Frontal cortex (tissue), 4 donors: ENCODE measurements at places on chromosomes 12 and 14. TPM values are rescaled to one million over a fixed set of nuclear protein-coding genes. Genes with fewer than 3 reads are reported as not detected.

CCDC177 gene
- 4.5 TPM for total RNA-seq

CFAP54 gene
- total RNA-seq, result 5.3 TPM

ACACB gene
- 4.9 TPM for total RNA-seq

GARIN6 gene
- not detected for total RNA-seq

LRRC43 gene
- total RNA-seq, result 2.0 TPM

SLC11A2 gene
- total RNA-seq, result 86.4 TPM

STAC3 gene
- 1.6 TPM for total RNA-seq

GPX2 gene
- not detected for total RNA-seq

DMAC2L gene
- 7.7 TPM for total RNA-seq

MYL2 gene
- not detected for total RNA-seq

MAP3K12 gene
- 34.6 TPM for total RNA-seq

IFI27 gene
- 9.0 TPM for total RNA-seq

LRIG3 gene
- total RNA-seq, result 10.6 TPM

INTS13 gene
- total RNA-seq, result 26.9 TPM

SLC35F4 gene
- 4.5 TPM for total RNA-seq

KLRB1 gene
- total RNA-seq, result not detected

GEMIN2 gene
- total RNA-seq, result 62.0 TPM

CD4 gene
- total RNA-seq, result 2.0 TPM
